ENCODE measurements at places on chromosomes 1 and 21. TPM values are rescaled to one million over a fixed set of nuclear protein-coding genes. Genes with fewer than 3 reads are reported as not detected.

Gene EPS8L3
- total RNA-seq = 0.42 TPM

Gene WNT4
- total RNA-seq = not detected

Gene MCOLN2
- 0.18 TPM for total RNA-seq

Gene NCMAP
- total RNA-seq = not detected

Gene CD48
- total RNA-seq = 0.42 TPM

Gene OPTC
- not detected for total RNA-seq

Gene ZNF593
- total RNA-seq = 125 TPM

Gene LIX1L
- 15.7 TPM for total RNA-seq

Data from K562 (cell line).